ENCODE measurements at places on chromosomes 2 and 18. TPM values are rescaled to one million over a fixed set of nuclear protein-coding genes. Genes with fewer than 3 reads are reported as not detected.

Gene HJURP
- total RNA-seq, result not detected

Gene CPO
- total RNA-seq, result not detected

Gene NLRC4
- not detected for total RNA-seq

Gene PTPRN
- not detected for total RNA-seq

Gene TMEM169
- 2.6 TPM for total RNA-seq

Gene NPPC
- not detected for total RNA-seq
